Common myeloid progenitor, CD34-positive (primary cell): ENCODE measurements at places on chromosomes 16 and 17.

DNA sequence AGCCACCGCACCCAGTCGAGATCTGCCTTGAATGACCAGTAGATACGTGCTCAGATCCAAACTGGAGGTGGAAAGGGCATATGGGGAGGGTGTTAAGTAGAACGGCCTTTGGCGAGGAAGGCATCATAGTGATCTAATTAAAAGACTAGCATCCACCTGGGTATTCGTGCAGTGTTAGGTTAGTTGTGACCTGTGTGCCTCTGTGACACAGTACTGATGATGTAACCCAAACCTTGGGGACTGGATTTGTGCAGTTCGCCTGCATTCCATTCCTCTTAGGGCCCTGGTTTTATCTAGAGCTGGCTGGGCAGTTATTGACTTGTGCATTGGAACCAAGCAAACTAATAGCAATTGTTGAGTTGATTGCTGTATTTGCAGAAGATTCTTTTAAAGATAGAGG is 47.9 kb downstream of the SNX29 start:
- no peak overlapping the region for H3K4me3 ChIP-seq
- no peaks in the 10 kb centered on the region for H3K27me3 ChIP-seq
- peaks cover 3% of the 10 kb centered on the region for H3K4me1 ChIP-seq
- DNase-seq, result no peak
- H3K27ac ChIP-seq, result no peak overlapping the region

- H3K36me3 ChIP-seq, result no peaks in the 10 kb centered on the region
- no peak overlapping the region for H3K27ac ChIP-seq
- no peak overlapping the region for H3K4me3 ChIP-seq
- H3K27me3 ChIP-seq, result no peaks in the 10 kb centered on the region
Measured at GRCh38 chr16:61050547-61050946, 985.7 kb downstream of the CDH8 start.

DNA sequence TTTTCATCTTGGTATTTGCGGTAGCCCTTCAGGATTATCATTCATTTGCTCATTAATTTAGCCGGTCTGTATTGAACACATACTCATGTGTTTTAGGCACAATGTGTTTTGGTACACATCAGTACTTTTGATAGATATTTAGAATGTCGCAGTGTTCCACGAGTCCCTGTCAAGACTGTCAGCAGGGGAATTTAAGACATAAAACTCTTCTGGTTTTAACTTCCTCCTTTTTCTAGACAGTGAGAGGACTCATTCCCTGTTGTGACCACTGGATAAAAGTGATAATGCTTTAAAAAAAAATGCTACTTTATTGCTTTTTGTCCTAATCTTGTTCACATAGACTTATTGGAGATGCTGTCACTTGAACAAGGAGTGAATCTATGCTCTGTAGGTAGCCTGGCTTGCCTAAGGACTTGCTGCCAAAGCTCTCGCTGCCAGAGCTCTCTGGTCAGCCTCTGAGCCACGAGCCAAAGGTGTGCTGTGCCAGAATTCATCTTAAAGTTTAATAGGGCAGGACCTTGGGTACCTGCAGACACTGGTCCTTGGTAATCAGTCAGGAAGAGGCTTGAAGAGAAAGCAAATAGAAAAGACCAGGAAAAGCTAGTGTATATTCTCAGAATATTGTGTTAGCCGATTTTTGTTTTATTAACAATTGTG is 5.4 kb downstream of the DCAF7 start:
- H3K4me3 ChIP-seq, result no peak overlapping the region
- no peaks in the 10 kb centered on the region for H3K36me3 ChIP-seq
- H3K4me1 ChIP-seq, result peaks cover 45% of the 10 kb centered on the region

DNA sequence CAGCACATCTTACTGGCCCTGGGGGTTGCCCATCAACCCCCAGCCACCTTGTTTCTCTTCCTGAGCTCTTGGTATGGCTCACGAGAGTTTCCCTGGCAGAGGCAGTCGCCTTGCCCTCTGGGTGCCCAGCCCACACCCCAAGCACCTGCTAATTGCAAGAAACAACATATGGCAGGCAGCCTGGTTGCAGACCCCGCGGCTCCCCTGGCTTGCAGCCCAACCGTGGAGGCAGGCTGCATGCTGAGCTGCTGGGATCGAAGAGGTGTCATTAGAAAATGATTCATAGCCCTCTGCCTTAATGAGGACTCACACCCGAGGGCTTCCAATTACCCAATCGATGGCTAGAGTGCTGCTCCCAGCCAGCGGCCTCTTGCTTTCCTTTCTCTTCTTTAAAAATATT is 115.7 kb downstream of the TMEM114 start:
- H3K27ac ChIP-seq, result no peak overlapping the region
- no peaks in the 10 kb centered on the region for H3K4me1 ChIP-seq
- DNase-seq, result no peak
- no peak overlapping the region for H3K4me3 ChIP-seq
- no peaks in the 10 kb centered on the region for H3K36me3 ChIP-seq
- no peaks in the 10 kb centered on the region for H3K27me3 ChIP-seq

GRCh38 chr16:10297341-10298006 is 88.4 kb upstream of the ATF7IP2 start:
- no peak for DNase-seq
- no peaks in the 10 kb centered on the region for H3K4me1 ChIP-seq
- no peak overlapping the region for H3K4me3 ChIP-seq
- H3K27ac ChIP-seq, result no peak overlapping the region
- H3K36me3 ChIP-seq, result no peaks in the 10 kb centered on the region
- no peaks in the 10 kb centered on the region for H3K27me3 ChIP-seq

GRCh38 chr16:4178468-4179010 is 62.3 kb upstream of the ADCY9 start:
- no peak overlapping the region for H3K27ac ChIP-seq
- no peaks in the 10 kb centered on the region for H3K27me3 ChIP-seq
- H3K4me1 ChIP-seq, result peaks cover 9% of the 10 kb centered on the region
- no peaks in the 10 kb centered on the region for H3K36me3 ChIP-seq
- DNase-seq, result no peak
- H3K4me3 ChIP-seq, result no peak overlapping the region

- H3K4me1 ChIP-seq, result no peaks in the 10 kb centered on the region
- H3K36me3 ChIP-seq, result peaks cover 12% of the 10 kb centered on the region
- DNase-seq, result no peak
- no peaks in the 10 kb centered on the region for H3K27me3 ChIP-seq
- no peak overlapping the region for H3K4me3 ChIP-seq
- H3K27ac ChIP-seq, result no peak overlapping the region
Measured at GRCh38 chr17:40281663-40282062, 6.0 kb upstream of the CDC6 start.

GRCh38 chr16:27993587-27993986 is 69.9 kb downstream of the GSG1L start:
- no peak overlapping the region for H3K4me3 ChIP-seq
- H3K27ac ChIP-seq, result no peak overlapping the region
- no peaks in the 10 kb centered on the region for H3K36me3 ChIP-seq
- peak; percentile 25 for DNase-seq
- H3K4me1 ChIP-seq, result peaks cover 9% of the 10 kb centered on the region

- no peak overlapping the region for H3K27ac ChIP-seq
- H3K36me3 ChIP-seq, result no peaks in the 10 kb centered on the region
- no peaks in the 10 kb centered on the region for H3K4me1 ChIP-seq
- H3K27me3 ChIP-seq, result no peaks in the 10 kb centered on the region
- DNase-seq, result no peak
Measured at GRCh38 chr17:46013502-46014165, 14.6 kb downstream of the STH start.

DNA sequence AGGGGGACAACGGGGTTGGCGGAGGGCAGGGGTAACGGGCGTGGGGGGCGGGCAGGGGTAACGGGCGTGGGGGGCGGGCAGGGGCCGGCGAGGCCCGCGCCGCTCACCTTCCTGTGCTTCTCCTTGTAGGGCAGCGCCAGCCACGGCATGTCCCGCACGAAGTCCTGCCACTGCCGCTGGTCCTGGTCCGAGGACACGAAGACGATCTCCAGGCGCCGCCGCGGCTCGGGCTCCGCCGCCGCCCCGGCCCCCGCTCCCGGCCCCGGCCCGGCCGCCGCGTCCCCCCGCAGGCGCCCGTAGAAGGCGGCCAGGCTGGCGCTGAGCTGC is 401 bp downstream of the NXN start:
- DNase-seq, result no peak
- H3K4me1 ChIP-seq, result peaks cover 15% of the 10 kb centered on the region
- no peaks in the 10 kb centered on the region for H3K36me3 ChIP-seq

GRCh38 chr17:21124086-21124485 is 2.7 kb upstream of the DHRS7B start:
- peak; percentile 52 for DNase-seq
- H3K4me1 ChIP-seq, result peaks cover 46% of the 10 kb centered on the region
- H3K4me3 ChIP-seq, result no peak overlapping the region

- H3K27ac ChIP-seq, result no peak overlapping the region
Measured at GRCh38 chr17:35972066-35972465, 9.2 kb downstream of the CCL16 start.

- no peaks in the 10 kb centered on the region for H3K4me1 ChIP-seq
- DNase-seq, result no peak
- peaks cover 14% of the 10 kb centered on the region for H3K36me3 ChIP-seq
Measured at GRCh38 chr17:59069856-59070255, 36.8 kb downstream of the TRIM37 start.

- DNase-seq, result no peak
- H3K27ac ChIP-seq, result no peak overlapping the region
- H3K27me3 ChIP-seq, result no peaks in the 10 kb centered on the region
- H3K4me3 ChIP-seq, result no peak overlapping the region
- no peaks in the 10 kb centered on the region for H3K36me3 ChIP-seq
Measured at GRCh38 chr16:73149334-73149733, 101.4 kb upstream of the ZFHX3 start.

- no peaks in the 10 kb centered on the region for H3K36me3 ChIP-seq
- no peak for DNase-seq
- H3K27me3 ChIP-seq, result no peaks in the 10 kb centered on the region
- H3K4me3 ChIP-seq, result no peak overlapping the region
- peaks cover 3% of the 10 kb centered on the region for H3K4me1 ChIP-seq
- no peak overlapping the region for H3K27ac ChIP-seq
Measured at GRCh38 chr17:69373069-69373468, 41.4 kb upstream of the MAP2K6 start.

DNA sequence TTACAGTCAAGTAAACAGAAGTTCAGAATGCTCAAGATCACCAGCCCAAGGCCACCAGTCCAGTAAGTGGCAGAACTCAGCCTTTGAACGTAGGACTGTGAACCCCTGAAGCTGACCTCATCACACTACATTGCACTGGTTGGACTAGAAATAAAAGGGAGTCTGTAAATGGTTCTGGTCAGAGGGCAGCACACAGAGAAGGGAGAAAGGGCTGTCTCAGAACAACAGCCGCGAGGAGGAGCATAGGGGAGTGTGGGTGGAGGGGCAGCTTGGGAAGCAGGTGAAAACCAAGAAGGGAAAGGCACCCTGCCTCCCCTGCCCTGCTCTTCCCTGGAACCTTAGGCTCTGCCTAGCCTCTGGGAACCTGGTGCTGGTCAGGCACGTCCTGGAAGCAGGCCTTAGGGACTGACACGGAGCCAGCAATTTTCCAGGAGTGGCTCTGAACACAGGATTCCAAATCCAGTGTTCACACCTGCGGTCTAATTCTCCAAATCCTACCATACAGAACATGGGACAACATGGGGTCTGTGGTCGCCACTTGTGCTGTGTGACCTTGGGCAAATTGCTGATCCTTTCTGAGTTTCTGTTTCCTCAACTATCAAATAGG is 7.0 kb downstream of the PDILT start:
- H3K27ac ChIP-seq, result no peak overlapping the region
- no peaks in the 10 kb centered on the region for H3K27me3 ChIP-seq
- H3K4me1 ChIP-seq, result no peaks in the 10 kb centered on the region
- DNase-seq, result no peak

DNA sequence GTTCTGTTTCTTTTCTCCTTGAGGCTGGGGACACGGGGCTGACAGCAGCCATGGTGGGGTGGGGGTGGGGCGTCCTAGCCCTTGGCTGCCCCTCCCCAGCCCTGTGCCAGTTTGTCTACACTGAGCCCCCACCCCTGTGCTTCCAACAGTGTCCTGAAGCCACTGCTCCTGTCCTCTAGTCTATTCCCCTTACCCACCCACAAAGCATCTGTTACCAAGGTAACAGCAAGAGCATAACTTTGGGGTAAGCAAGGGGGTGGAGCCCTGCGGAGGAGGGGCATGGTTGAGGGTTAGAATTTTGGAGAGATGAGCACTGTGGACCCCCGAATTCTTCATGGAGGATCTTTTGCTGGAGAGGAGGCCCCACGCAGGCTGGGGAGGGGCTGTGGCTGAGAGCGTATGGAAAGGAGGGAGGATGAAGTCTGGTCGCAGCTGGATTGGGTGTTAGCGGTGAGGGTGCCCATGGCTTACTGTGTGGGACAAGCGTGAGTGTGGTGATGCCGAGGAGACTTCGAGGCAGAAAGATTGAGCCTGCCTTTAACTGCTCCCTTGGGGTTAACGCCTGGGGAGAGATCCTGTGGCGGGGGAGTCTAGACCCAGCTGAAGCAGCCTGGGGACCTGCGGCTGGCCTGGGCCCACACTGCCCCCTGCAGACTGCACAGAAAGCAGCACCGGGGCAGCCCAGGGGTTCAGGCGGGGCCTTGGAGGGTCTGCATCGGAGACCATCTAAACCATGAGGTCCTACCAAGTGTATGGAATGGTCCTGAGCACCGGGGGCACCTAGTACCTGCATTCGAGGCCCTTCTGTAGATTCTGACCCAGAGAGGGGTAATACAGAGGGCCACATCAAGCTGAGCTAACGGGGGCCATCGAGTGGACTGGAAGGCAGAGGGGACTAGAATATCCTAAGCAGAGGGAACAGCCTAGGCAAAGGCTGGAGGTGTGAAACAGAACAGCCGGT is 6.1 kb upstream of the STAC2 start:
- no peak overlapping the region for H3K27ac ChIP-seq
- no peaks in the 10 kb centered on the region for H3K27me3 ChIP-seq
- no peaks in the 10 kb centered on the region for H3K36me3 ChIP-seq

DNA sequence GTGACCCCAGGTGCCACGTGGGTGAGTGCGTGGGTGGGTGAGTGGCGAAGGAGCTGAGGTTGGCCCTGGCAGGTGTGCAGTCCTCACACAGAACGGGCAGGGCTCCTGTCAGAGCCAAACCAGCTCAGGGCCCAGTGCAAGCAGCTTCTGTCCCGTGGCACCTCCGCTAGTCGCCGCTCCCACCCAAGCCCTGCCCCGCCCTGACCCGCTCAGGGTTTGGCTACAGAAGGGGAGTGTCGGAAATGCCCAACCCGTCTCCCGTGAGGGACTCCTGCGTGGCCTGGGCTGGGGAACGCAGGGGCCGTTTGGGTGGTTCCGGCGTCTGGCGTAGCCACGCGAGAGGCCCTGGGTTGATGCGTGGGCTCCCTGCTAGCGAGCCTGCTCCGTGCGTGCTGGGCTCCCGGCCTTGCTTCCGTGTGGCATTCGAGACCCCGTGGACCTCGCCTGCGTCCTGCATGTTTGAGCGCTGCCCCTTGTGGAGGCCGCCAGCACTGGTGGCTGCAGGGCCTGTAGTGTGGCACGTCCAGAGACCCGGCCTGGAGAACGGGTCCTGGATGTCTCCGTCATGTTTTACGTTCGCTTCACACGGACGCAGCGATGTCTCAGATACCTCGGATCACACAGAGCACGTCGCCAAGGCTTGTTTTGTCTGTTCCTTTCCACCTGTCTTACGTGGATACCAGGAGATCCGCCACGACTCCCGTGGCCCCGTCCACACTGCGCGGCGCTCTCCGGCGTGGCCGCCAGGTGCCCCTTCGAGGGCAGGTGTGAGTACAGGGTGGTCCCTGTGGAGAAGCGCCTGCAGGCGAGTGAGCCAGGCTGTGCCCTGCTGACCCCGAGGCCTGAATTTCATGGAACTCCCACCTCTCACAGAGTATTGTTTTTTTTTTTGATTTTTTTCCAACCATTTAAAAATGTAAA is 10.2 kb downstream of the CAPN15 start:
- no peaks in the 10 kb centered on the region for H3K4me1 ChIP-seq
- H3K27ac ChIP-seq, result no peak overlapping the region
- H3K36me3 ChIP-seq, result peaks cover 2% of the 10 kb centered on the region
- H3K27me3 ChIP-seq, result no peaks in the 10 kb centered on the region
- DNase-seq, result no peak
